ENCODE measurements at places on chromosomes 1 and 21.

GRCh38 chr1:111208921-111209320, 8.5 kb upstream of the DENND2D start:
- no peak for DNase-seq

DNA sequence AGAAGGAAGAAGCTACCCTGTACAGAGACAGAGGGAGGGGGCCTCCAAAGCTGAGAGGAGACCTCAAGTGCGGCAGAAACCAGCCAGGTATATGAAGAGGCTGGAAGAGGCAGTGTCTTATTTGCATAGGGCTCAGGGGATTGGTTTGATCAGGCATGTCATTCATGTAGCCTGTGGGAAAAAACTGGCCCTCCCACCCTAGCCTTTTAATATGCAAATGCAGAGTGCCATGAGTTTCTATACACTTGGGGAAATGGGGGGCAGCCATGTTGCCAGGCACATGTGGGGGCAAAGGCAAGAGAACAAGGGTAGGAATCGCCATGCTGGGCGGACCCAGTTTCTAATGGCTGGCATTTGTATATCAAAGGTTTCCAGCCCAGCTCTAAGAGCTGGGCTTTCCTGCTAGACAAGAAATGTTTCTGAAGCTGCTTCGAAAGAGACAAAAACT, 172.7 kb downstream of the RASAL2 start:
- no peak for DNase-seq

DNA sequence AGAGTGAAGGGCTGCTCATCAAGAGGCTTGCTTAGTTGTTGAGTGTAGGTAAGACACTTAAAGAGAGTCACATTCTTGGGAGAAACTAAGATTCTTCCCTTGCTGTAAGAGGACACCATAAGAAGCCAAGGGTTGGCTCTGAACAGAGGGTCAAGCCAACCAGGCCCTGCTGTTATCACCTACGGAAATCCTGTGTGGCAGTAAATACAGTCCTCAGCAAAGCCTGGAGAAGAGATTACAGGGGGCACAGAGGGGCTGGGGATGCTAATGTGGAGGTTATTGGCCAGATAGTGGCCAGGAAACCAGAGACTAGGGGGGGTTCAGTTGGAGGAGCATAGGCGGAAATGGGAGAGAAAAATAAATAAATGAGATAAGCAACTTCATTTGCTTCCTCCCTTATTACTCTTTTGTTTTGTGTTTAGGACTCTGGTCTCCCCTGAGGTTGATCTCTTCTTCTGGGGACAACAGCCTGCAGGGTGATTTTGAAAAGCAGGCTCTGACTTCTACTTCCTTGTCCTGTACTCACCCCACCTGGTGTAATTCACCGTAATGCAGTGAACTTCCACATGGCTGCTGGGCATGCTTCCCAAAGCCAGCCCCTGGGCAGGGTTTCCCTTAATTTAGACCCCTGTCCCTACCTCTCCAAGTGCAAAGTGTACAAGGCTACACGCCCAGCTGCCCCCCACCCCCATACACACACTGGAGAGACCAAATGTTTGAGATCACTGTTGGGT, 40.9 kb downstream of the MTARC1 start:
- DNase-seq: no peak

- DNase-seq: no peak
Measured at GRCh38 chr1:155207806-155208540, at the start of gene THBS3. Gene THBS3 (minus strand): TSS chr1:155207897. CDS start chr1:155207876, 21 bp downstream.

DNA sequence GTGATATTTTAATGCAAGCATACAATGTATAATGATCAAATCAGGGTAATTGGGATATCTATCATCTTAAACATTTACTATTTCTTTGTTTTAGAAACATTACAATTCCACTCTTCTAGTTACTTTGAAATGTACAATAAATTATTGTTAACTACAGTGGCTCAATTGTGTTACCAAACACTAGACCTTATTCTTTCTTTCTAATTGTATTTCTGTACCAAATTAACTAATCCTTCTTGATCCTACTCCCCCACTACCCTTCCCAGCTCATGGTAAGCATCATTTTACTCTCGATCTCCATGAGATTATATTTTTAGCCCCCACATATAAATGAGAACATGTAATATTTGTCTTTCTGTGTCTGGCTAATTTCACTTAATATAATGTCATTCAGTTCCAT, 95.0 kb upstream of the MROH9 start:
- DNase-seq: no peak

GRCh38 chr1:58443986-58444868, 102.3 kb downstream of the OMA1 start:
- no peak for DNase-seq

- DNase-seq: peak; percentile 65
Measured at GRCh38 chr1:76669624-76670315, 197.5 kb upstream of the ST6GALNAC5 start.

- DNase-seq: no peak
Measured at GRCh38 chr1:233381806-233382205, 54.3 kb downstream of the MAP3K21 start.

- DNase-seq: no peak
Measured at GRCh38 chr1:204336421-204337035, 23.2 kb downstream of the PLEKHA6 start.

DNA sequence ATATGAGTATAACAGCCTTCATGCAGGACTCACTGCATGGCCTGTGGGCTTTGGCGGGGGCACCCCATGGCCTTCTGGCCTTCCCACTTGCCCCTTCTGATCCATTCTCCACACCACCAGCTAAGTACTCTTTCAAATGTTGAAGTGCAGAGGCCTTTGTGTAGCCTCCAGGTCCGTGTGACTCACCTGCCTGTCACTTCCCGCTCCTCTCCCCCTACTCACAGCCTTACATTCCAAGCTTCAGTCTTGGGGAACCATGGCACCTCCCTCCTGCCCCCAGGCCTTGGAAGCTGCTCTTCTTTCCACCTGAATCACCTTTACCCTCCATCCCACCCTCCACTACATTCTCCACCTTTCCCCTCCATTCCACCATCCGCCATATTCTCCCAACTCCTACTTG, 69.6 kb downstream of the PGM1 start:
- no peak for DNase-seq

GRCh38 chr1:24932284-24932683, 2.2 kb upstream of the RUNX3 start:
- DNase-seq: peak; percentile 59

DNA sequence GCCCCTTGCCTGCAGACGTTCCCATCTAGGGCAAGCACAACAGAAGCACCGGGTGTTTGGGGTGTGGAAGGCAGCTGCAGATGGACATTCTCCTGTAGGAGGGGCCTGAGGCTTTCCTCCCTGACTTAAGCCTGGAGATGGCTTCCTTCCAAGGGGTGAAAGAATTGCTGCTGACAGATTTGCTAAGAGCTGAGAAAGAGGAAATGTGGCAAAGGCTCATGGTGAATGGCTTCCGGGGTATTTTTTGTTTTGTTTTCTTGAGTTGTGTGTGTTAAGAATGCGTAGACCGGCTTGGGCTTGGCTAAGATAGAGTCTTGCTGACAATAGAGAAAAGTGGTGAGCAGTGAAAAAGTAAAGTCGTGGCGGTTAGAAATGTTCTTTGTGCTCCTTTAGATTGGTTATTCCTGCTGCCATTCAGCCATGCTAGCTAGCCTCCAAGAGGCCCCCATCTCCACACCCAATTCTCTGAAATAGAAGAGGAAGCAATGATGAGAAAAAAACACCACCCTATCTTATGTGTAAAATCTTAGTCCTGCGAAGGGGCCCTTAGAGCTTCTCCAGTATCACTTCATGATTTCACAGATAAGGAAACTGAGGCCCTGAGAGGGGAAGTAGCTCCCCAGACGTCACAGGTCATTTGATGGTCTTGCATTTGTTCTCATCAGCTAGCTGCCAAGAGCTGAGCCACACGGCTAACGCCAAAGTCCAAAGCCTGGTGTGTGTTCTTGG, 36.9 kb downstream of the EIF2D start:
- peak; percentile 98 for DNase-seq

GRCh38 chr1:65414538-65414937, 5.9 kb upstream of the LEPR start:
- no peak for DNase-seq

GRCh38 chr1:2941040-2941439, 80.2 kb upstream of the ACTRT2 start:
- DNase-seq: no peak

DNA sequence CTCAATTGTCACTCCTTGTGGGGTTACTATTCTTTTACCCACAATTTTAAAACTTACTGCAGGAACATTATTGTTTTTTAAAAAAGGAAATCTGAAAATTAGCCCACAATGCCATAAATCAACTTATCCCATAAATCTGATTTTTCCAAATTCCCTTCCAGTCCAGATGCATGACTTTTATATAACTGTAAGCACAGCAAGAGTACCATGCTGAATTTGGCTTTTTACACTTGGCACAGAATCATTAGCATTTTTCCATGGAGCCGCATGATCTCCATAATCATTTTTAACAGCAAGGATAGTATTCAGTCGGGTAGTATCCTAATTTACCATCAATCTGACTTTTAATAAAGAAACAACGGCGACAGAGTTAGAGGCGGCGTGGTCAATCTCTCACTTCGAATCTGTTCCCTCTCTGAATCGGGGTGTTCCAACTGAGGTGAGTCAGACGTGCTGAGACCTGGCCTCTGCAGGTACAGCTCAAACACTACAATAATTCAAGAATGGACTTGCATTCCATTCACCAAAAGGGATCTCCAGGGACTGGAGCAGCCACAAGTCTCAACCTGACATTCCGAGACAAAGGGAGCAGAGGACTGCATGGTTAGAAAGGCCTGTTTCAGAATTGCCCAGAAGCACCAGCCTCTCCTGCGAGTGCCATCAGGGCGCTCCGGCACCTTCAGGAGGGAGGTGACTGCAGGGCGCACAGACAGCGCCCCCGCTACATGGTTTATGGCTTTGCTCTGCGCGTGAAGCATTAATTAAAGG, 48.9 kb downstream of the SLC66A1 start:
- no peak for DNase-seq

DNA sequence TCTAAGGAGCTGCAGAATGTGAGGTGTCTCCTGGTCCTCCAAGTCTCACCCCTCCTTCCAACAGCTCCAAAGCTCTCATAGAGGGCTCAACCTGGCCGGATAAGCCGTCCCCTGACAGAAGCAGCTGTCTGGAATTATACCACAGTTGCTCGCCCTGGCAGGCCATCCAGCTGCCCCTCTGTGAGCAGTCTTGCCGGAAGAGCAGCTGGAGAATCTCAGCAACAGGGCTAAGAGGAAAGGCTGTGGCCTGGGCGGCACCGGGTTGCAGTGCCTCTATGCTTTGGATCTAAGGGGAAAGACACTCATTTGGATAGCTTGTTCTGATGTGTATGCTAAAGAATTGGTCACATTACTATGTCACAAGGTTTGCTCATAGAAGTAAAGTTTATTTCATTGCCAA, 12.4 kb downstream of the TMCC2 start:
- no peak for DNase-seq

- no peak for DNase-seq
Measured at GRCh38 chr1:206075786-206076755, 23.1 kb downstream of the RHEX start.

DNA sequence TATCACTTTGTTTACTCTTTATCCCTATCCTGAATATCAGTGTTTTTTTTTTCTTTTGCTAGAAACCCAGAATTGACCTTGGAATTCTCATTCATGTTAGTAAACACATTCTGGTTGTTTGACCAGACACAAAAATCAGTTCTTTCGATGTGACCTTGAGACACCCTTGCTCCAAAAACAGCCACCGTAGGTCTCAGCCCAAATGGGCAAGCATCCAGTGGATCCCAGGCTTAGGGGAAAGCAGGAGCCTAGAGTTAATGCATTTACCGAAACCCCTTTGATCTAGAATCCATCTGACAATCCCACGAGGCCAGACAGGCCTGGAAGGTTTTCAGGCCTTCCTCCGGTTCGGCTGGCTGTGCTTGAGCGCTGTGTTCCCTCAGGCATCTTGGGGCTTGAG, 47.6 kb downstream of the IRF2BP2 start:
- no peak for DNase-seq

GRCh38 chr1:168605443-168605842, 29.0 kb downstream of the XCL1 start:
- no peak for DNase-seq

DNA sequence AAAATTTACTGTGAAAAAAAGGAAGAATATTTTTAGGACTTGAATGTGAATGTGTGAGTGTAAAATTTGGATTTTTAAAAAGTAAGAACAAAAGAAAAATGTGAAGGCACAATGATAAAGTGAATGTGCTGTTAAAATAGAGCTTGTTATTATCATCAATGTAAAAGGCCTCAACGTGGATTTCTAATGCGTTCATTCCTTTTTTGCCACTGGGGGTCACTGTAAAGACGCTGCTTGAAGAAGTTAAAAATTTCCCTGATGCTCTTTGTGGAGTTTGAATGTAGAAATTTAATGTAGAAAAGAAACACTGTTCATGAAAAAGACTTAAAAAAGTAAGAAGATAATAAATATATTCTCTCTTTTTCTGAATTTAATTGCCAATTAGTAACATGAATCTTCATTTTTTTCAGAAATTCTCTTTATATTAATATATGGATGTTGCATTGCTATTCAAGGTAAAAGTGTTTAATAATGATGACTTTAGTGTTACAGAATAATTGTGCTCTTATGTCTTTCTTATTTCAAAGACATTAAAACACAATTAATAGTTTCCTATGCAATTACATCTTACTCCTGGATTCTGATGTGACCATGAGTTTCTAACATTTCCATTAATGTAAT, 161.5 kb downstream of the DNM3 start:
- peak; percentile 84 for DNase-seq

- DNase-seq: peak; percentile 47
Measured at GRCh38 chr21:35525443-35525842, 476.3 kb upstream of the RUNX1 start.

- no peak for DNase-seq
Measured at GRCh38 chr1:202860744-202861419, 28.1 kb downstream of the RABIF start.

DNA sequence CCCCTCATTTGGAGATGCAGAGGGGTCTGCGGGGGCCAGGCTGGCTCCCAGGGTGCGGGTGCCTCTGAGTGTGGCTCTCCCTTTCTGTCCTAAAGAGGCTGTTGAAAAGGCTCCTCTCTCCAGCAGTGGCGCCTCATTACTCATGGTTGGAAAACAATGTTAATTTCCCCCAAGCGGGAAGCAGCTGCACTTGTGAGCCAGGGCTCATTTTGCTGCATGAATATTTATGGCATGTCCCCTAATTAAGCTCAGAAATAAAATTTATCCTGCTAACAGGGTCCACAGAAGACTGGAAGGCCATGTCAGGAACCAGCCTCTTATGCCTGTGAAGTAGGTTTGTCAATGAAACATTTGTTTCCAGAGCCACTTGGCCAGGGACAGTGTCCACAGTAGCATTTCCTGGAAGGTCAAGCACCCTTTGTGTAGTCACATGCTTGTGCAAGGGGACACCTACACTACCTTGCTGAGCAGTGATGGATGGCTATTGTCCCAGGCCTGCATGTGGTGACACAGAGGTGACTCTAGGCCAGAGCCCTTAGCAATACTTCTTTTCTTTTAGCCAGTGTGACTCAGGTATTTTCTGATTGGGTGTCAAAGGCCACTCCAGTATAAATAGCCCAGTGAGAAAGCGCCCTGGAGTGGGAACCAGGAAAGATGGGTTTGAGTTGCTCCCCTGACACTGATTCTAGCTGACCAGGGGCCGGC, 259.0 kb downstream of the FOXD2 start:
- no peak for DNase-seq
